Hematopoietic multipotent progenitor cell treated with erythropoietin and hydrocortisone succinate and interleukin-3 and kit ligand, for 17 days (in vitro differentiated cells): ENCODE measurements at places on chromosomes 5 and 9.

DNA sequence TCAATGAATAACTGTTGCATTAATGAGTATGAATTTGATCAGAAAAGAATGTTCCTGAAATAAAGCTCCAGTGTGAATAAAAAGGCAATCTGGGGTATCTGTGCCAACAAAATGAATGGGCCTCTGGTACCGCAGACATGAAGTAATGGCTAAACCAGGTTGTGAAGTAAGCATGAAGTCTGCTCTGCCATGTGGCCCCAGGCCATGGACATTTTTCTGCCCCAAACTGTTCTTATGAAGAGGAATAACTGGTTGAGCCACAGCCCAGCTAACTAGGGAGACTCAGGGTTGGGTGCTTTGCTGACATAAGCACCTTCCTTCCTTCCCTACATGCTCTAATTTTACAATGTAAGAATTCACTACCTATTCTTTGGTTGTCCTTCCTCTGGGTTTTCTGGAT lies 147.4 kb upstream of the LRRTM2 start:
- DNase-seq, result no peak

DNA sequence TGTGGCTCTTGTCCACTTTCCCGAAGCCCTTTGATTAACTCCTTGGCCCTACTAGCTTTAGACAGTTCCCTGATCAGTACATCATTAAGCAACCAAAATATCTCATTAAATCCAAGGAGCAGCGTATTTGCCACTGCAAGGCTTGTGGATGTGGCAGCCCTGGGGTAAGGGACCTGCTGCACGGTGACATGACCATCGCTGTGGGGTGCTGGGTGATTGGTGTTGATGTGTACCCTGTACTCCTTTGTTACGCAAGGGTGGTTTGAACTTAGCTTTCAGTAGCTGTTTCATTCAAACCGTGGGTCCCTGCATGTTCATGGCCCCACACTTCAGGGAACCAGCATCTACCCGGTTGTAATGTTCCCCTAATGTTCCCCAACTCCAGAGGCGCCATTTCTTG lies 41.0 kb downstream of the OTULIN start:
- no peak for DNase-seq

- DNase-seq, result no peak
These were observed 5.0 kb upstream of the PPP2R2B start for GRCh38 chr5:146883511-146883910.

DNA sequence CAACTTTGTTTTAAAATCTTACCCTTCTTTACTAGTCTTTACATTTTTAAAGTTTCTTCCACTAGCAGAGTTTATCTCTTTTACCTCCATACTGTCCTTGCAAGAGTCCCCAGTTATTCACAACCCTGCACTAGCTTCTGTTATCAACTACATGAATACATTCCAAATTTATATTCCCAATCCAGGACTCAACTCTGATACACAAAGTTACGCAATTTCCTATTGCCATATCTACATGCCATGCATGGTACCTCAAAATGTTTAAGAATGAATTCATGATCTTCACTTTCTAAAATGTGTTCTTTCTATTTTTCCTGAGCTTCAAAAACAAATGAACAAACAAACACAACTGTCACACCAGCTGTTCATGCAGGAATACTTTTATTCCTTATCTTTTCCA lies 668.7 kb downstream of the CDH18 start:
- no peak for DNase-seq

- DNase-seq, result no peak
These were observed 134.1 kb downstream of the ROR2 start for GRCh38 chr9:91815896-91816295.

DNA sequence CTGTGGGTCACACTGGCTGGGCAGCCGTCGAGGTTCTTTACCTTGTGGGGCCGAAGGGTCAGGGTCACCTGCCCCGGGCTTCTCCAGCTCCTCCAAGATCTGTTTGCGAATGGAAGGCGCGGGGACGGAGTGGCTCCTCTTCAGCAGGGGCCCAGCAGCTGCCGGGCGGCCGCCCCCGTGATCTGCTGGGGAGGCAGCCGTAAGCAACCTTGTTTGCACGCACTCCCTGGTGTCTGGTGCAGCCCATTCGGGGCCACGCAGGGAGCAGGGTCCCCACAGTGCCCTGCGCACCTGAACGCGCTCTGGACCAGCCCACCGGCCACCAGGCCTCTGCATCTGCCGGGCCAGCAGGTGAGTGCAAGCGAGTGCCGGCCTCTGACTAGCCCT lies 34.9 kb downstream of the PNPLA7 start:
- no peak for DNase-seq

- DNase-seq, result no peak
These were observed at the start of gene ADCY2 for GRCh38 chr5:7395947-7396712. Gene ADCY2, plus strand, starts transcription at chr5:7396138. Its CDS starts 159 bp downstream, at chr5:7396297.

DNA sequence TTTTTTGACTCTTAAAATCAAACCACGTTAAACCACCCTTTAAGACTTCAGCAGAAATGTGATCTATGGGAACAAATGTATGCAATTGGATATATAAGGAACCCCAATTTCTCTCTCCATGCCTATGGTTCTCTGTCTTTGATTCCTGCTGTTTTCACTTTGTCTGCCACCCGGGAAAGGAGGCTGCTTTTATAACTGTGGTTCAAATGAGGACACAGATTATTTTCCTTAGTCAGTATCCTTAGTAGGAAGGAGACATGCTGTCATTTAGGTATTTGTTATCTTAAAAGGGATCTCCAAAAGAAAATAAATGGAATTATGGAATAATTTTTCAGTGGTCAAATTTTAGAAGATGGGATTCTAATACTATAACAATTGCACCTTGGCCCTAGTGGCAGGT lies 176.1 kb upstream of the NREP start:
- DNase-seq, result no peak

- peak; percentile 80 for DNase-seq
These were observed at the start of gene SNX24 for GRCh38 chr5:122845229-122846050. Gene SNX24, plus strand, starts transcription at chr5:122845613. Its CDS starts 21 bp downstream, at chr5:122845634.

GRCh38 chr9:21322911-21323461 lies 12.2 kb downstream of the KLHL9 start:
- no peak for DNase-seq

DNA sequence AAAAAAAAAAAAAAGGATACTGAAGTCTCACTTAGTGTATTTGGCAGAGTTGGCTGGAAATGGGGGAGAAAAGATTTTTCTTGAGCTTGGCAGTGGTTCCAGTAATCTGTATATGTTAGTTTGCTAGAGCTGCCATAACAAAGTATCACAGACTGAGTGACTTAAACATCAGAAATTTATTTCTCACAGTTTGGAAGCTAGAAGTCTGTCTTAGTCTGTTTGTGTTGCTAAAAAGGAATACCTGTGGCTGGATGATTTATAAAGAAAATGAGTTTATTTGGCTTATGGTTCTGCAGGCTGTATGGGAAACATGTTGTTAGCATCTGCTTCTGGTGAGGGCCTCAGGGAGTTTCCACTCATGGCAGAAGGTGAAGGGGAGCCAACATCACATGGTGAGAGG lies 89.6 kb upstream of the CEP78 start:
- DNase-seq, result no peak

DNA sequence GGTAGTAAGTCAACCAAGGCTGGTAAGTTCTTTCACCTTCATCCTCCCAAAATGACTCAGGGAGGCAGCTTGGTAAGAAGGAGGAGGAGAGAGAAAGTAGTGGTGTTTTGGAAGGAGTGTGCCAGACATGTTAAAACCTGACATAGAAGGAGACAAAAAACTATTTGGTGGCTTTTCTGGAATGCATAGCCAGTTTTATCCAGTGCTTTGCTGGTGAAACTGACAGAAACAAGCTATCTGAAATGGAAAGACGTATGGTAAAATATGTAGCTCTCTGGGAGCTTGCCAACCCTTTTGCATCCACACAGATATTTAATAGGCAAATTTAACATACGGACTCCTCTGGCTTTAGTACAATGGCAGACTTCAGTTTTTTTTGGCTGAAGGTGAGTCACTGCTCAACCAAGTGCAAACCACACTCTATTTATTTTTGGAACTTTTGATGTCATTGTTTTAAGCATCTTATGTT lies 45.4 kb downstream of the RAB14 start:
- DNase-seq, result no peak

DNA sequence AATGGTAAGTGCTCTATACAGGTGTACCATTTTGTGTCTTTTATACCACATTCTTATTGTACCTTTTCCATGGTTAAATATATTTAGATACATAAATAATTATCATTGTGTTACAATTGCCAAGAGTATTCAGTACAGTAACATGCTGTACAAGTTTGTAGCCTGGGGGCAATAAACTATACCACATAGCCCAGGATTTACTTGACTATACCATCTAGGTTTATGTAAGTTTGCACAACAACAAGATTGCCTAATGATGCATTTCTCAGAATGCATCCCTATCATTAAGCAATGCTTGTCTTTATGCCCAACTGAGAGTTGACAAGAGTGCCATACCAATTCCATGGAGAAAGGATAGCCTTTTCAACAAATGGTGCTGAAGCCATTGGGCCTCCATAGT lies 136.7 kb upstream of the PJA2 start:
- no peak for DNase-seq

DNA sequence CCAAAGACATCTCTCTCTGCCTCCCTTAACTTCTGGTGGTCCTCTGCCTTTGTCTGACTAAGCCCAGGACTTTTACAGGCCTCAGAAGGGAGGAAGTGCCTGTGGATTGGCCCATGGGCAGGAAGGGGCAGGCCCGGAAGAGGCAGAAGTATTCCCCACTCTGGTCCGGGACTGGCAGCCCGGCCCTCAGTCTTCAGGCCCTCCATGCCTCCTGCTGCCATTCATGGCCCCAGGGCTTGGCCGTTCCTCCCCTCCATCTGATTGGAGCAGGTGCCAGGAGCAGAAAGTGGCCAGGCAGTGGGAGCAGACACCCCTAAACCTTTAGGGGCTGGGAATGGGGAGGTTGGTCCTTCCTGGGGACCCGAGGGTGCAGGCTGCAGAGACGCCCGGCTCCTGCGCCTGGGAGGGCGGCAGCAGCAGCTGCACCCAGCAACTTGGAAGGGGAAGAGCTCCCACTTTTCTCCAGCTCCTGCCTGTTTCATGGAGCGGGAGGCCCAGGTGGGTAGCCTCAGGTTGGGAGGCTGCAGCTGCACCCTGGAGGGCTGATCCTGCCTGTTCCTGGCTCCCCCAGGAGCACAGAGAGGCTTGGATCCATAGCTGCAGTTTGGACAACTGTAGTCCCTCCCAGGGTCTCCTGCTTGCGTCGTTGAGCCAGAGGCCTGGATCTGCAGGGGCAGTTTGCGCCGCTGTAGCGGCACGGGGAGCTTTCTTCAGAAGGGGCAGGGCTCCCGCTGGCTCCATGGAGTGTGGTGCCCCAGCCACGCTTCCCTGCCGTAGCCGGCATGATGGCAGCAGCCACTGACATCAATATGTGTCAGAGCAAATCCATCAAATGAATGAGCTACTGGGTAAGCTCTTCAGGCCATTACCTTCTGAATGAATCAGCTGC lies 661.5 kb upstream of the NUDT12 start:
- no peak for DNase-seq

DNA sequence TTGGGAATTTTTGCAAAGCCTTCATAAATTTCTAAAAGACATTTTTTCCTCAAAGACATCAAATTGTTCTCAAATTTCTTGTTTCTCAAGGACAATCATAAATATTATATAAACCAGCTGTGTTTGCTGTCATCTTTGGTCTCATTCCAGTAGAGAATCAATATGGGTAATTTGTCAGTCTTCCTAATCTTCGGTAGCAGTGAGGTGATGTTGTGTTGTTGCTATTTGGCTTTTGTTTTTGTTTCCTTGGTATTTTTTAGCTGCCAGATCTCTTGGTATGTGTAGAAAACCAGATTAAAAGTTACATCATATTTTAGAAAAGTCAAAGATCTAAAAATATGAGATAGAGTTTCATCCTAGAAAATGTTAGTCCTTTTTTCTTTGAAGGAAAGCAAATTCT lies 87.5 kb downstream of the CAMK4 start:
- no peak for DNase-seq

DNA sequence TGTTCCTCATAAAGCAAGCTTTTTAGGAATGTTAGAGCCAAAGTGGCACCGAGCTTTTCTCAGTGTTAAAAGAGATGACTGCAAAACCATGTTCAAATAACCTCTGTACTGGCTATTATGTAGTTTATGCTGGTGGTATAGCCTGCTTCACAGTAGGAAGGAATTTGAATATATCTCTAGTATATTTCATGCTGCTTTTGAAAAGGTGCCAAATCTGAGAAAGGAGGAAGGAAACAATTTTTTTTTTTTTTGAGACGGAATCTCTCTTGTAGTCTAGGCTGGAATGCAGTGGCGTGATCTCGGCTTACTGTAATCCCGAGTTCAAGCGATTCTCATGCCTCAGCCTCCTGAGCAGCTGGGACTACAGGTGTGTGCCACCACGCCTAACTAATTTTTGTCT lies 13.5 kb downstream of the CREBRF start:
- no peak for DNase-seq

- peak; percentile 93 for DNase-seq
These were observed 16.8 kb downstream of the ACSL6 start for GRCh38 chr5:131994533-131995226.
